ENCODE measurements at places on chromosomes 11 and 22. TPM values are rescaled to one million over a fixed set of nuclear protein-coding genes. Genes with fewer than 3 reads are reported as not detected.
A peak's percentile ranks its signal among the peaks of the same experiment; 100 is the strongest.

DNA sequence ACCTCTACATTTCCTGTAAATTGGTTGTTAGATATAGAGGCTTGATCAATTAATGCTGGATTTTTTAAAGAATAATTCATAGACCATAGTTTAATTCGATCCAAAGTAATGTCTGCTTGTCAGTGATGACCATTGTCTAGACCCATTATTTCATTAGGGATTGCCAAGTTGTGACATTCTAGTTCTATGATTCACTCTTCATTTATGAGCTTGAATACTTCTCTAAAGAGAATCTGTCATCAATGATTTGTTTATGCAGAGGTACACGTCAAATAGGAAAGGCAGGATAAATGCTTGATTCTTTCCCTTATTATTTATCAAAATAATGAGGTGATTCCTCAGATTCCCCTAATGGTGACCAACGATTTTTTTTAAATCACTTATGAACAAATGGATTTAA, 24.0 kb upstream of the ROBO3 start:
- no peaks in the 10 kb centered on the region for H3K36me3 ChIP-seq
- no peak for DNase-seq
- no peak overlapping the region for H3K27ac ChIP-seq
- H3K4me3 ChIP-seq: no peak overlapping the region
- peaks cover 81% of the 10 kb centered on the region for H3K27me3 ChIP-seq

GRCh38 chr11:124899383-124900145, 1.9 kb upstream of the ROBO4 start:
- H3K4me1 ChIP-seq: no peaks in the 10 kb centered on the region
- DNase-seq: no peak
- H3K27me3 ChIP-seq: peaks cover 81% of the 10 kb centered on the region
- H3K36me3 ChIP-seq: no peaks in the 10 kb centered on the region
- no peak overlapping the region for H3K27ac ChIP-seq

GRCh38 chr22:41917375-41917902, 2.6 kb upstream of the SHISA8 start:
- peaks cover 44% of the 10 kb centered on the region for H3K27me3 ChIP-seq
- H3K4me3 ChIP-seq: no peak overlapping the region
- DNase-seq: no peak
- peaks cover 7% of the 10 kb centered on the region for H3K36me3 ChIP-seq

GRCh38 chr11:35615921-35616900, 2.0 kb upstream of the FJX1 start:
- peak overlapping the region; percentile 87 for H3K4me3 ChIP-seq
- no peak overlapping the region for H3K27ac ChIP-seq
- H3K4me1 ChIP-seq: peaks cover 33% of the 10 kb centered on the region
- DNase-seq: peak; percentile 30

The OR5P2 gene
- not detected for total RNA-seq

DNA sequence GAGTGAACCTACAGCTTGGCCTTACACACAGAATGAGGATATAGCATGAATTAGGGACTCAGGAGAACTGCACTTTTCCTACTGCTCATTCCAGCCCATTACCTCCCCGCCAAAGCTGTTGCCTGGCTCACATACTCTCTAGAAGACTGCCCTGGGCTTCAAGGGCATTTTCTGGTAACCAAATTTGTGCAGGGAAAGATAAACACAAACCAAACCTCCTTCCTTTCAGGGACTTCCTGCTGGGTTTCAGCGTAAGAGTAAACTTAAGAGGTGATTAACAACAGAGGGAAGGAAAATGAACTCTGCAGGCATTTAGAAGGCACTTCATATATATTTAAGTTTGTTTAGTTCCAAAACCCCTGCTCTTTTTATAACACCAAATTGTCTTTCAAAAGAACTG, 194.9 kb downstream of the SWAP70 start:
- H3K36me3 ChIP-seq: no peaks in the 10 kb centered on the region
- DNase-seq: no peak
- H3K4me1 ChIP-seq: peaks cover 8% of the 10 kb centered on the region
- H3K27ac ChIP-seq: no peak overlapping the region
- H3K4me3 ChIP-seq: no peak overlapping the region

The GSTT2 gene
- 0.85 TPM for total RNA-seq

DNA sequence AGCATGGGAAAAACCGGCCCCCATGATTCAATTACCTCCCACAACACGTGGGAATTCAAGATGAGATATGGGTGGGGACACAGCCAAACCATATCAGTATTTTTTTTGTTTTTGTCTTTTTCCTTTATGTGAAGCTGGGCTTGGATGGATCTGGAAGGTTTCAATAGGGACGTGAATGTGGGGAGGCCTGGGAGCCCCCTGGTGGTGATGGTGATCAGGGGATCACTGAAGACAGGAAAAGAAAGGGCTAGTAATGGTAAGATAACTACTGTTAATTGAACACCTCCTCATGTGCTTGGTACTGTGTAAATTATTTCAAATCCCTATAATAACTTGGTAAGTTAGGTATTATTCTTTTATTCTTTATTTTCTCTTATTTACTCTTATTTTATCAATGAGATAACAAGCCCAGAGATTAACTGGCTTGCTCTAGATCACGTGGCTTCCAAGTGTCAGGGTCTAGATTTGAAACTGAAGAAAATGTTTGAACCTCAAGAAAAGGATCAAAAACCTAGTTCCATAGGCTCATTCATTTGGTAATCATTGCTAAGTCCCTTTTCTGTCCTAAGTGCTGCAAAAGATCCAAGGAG, 364.2 kb downstream of the TENM4 start:
- no peaks in the 10 kb centered on the region for H3K4me1 ChIP-seq
- no peaks in the 10 kb centered on the region for H3K27me3 ChIP-seq
- no peak overlapping the region for H3K4me3 ChIP-seq
- DNase-seq: peak; percentile 61

DNA sequence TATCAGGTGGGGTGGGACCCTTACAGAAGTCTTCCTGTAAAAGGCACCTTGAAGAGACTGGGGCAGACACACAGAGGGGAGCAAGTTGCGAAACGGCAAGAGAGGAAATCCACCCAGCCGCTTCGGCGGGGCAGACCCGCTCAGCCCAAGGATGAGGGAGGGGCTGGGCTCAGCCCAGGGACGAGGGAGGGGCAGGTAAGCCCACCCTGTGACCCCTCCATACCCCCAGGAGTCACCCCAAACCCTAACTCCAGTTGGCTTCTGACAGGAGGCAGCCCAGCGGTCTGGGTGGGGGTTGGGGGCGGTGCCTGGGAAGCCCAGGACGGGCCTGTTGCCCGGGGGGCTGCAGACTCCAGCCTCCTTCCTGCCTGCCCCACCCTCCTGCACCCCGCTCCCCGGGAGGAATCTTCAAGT, 965 bp downstream of the OSBPL5 start:
- H3K4me3 ChIP-seq: peak overlapping the region; percentile 70
- peaks cover 7% of the 10 kb centered on the region for H3K4me1 ChIP-seq
- peaks cover 17% of the 10 kb centered on the region for H3K36me3 ChIP-seq
- H3K27me3 ChIP-seq: peaks cover 62% of the 10 kb centered on the region

- H3K27ac ChIP-seq: no peak overlapping the region
- peaks cover 18% of the 10 kb centered on the region for H3K36me3 ChIP-seq
- DNase-seq: no peak
Measured at GRCh38 chr11:7677796-7678201, 4.5 kb upstream of the CYB5R2 start.
